ENCODE measurements at places on chromosomes 1 and 21.

GRCh38 chr1:178086294-178086693, 7.6 kb upstream of the RASAL2 start:
- DNase-seq: no peak

GRCh38 chr1:186454981-186455380, 5.9 kb downstream of the PDC start:
- DNase-seq: no peak

GRCh38 chr1:165067829-165068228, 288.7 kb downstream of the LMX1A start:
- no peak for DNase-seq

GRCh38 chr1:23027352-23027907, 8.2 kb downstream of the KDM1A start:
- no peak for DNase-seq

GRCh38 chr1:2208309-2209239, 14.0 kb upstream of the FAAP20 start:
- peak; percentile 75 for DNase-seq

DNA sequence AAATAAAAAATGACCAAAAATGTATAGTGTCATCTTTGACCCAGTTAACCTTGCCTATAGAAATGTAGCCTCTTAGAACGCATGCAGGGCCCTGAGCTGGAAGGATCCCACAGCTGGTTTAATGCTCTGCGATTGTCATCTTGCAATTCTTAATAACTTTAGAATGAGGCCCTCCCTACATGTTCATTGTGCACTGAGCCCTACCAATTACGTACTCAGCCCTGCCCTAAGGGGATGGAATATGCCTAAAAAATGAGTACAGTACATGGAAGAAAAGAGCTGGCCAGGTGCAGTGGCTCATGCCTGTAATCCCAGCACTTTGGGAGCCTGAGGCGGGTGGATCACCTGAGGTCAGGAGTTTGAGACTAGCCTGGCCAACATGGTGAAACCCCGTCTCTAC, 57.8 kb upstream of the BCAR3 start:
- DNase-seq: no peak

GRCh38 chr1:78092643-78093042, 46.9 kb downstream of the GIPC2 start:
- DNase-seq: peak; percentile 57
